PC-3 (cell line): ENCODE measurements at places on chromosomes 1 and 21. TPM values are rescaled to one million over a fixed set of nuclear protein-coding genes. Genes with fewer than 3 reads are reported as not detected.
A peak's percentile ranks its signal among the peaks of the same experiment; 100 is the strongest.

DNA sequence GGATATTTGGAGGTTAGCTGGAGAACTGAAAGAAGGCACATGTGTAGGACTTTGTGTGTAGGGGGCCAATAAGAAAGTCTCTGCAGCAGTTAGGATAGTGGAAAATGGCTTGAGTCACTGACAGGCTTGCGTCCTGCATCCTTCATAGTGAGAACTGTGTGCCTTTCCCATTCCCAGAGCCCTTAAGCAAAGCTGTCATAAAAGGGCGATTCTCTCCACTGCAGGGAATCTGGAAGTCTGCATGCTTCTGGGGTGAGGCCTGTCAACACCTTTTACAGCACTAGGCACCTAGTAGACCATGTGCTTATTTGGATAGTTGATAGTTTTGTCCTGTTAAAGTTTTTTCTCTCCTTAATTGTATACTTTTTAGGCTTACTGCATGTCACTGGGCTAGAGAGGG is 39.4 kb upstream of the MACF1 start:
- DNase-seq = no peak
- H3K36me3 ChIP-seq = no peaks in the 10 kb centered on the region
- no peak overlapping the region for H3K4me3 ChIP-seq
- no peak overlapping the region for H3K27ac ChIP-seq

DNA sequence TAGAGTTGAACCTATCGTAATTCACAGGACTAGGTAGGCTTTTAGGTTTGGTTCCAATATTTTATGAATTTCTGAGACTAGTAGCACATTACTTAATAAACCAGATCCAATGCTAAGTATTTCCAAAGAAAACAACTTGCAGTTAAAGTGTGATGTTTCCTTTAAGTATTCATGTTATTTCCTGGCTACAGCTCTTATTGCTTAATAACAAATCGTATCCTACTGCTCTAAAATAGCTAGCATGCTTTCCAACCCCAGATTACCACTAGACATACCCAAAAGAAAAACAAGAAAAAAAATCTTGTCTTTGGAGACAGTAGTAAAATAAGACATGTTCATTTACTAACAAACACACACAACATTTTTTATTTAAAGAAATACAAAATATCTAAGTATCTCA is 898 bp downstream of the KRTAP27-1 start:
- peaks cover 19% of the 10 kb centered on the region for H3K4me1 ChIP-seq
- peak overlapping the region; percentile 78 for H3K27ac ChIP-seq
- no peaks in the 10 kb centered on the region for H3K36me3 ChIP-seq
- no peak overlapping the region for H3K4me3 ChIP-seq

- H3K36me3 ChIP-seq = 0 out of 2 replicates have a peak, but pooled peaks cover 3% of the 10 kb centered on the region
- peaks cover 22% of the 10 kb centered on the region for H3K4me1 ChIP-seq
- DNase-seq = no peak
Measured at GRCh38 chr1:226649244-226649643, 89.8 kb downstream of the ITPKB start.

- no peak overlapping the region for H3K27ac ChIP-seq
- H3K4me1 ChIP-seq = no peaks in the 10 kb centered on the region
- no peaks in the 10 kb centered on the region for H3K27me3 ChIP-seq
- DNase-seq = no peak
Measured at GRCh38 chr21:35309316-35309715, 260.2 kb upstream of the RUNX1 start.

DNA sequence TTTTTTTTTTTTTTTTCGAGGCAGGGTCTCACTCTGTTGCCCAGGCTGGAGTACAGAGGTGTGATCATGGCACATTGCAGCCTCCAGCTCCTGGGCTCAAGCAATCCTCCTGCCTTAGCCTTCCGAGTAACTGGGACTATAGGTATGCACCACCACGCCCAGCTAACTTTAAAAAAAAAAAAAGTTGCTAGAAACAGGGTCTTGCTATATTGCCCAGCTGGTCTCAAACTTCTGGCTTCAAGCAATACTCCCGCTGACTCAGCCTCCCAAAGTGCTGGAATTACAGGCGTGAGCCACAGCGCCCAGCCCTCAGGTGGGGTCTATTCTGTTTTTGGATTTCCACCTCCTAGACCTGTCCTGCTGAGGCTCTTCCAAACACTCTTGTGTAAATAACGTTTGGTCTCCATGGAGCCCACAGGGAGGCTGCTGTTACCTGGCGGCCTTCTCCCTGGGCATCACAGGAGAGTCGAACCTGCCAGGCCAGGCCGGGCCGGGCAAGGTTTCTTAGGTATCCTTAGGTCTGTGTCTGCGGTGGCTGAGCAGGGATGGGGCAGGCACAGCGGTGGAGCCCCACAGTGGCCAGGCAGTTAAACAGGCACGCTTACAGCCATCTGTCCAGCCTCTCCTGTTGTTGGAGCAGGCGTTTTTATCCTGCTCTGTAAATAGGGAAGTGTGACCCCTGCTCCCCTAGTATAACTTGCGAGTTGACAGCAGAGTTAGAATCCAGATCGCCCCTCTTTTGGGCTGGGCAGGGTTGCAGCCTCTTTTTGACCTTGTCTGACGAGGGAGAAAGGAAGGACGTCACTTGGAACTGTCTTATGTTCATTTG is 18.8 kb downstream of the PLEKHM2 start:
- no peaks in the 10 kb centered on the region for H3K36me3 ChIP-seq
- no peak for DNase-seq
- H3K4me1 ChIP-seq = no peaks in the 10 kb centered on the region
- H3K27me3 ChIP-seq = no peaks in the 10 kb centered on the region

DNA sequence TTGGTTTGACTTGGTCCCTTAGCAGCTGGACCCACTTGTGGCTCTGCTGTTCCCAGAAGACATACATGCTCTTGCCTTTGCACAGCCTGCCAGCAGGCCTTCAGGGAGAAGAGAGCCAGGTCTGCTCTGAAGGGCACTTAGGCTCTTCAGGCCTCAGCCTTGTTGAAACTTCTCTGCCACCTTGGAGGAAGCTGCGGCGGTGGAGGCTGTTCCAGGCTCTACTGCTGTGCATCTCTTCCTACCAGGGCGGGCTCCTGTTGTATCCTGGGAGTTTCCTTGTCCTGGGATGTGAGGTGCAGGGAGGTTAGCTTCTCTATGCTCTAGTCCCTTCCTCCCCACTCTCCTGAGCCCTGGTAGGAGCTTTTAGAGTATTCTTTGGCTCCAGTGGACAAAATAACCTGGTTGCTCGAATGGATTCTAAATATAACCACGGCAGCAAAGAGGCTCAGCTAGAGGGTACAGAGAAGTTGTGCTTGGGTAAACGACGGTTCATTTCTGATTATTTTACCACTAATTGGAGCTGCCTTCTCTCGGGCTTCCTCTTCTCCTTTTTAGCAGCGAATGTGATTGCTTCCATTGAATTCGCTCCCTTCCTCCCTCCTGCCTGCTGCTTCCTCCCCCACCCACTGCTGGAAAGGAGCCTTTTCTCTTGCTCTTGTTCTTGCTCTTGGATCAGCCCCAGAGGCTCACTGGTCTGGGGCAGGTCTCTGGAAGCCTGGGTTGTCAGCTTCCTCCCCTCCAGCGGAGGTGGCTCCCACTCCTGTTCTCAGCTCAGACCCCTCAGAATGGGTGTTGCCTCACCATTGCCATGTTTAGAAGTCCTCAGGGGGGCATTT is 126.6 kb upstream of the CACNA1E start:
- no peaks in the 10 kb centered on the region for H3K4me1 ChIP-seq
- no peaks in the 10 kb centered on the region for H3K36me3 ChIP-seq
- no peak overlapping the region for H3K27ac ChIP-seq

- H3K36me3 ChIP-seq = no peaks in the 10 kb centered on the region
- no peak for DNase-seq
- H3K4me3 ChIP-seq = no peak overlapping the region
- peaks cover 3% of the 10 kb centered on the region for H3K27me3 ChIP-seq
Measured at GRCh38 chr1:30612536-30613065, 110.8 kb downstream of the MATN1 start.

DNA sequence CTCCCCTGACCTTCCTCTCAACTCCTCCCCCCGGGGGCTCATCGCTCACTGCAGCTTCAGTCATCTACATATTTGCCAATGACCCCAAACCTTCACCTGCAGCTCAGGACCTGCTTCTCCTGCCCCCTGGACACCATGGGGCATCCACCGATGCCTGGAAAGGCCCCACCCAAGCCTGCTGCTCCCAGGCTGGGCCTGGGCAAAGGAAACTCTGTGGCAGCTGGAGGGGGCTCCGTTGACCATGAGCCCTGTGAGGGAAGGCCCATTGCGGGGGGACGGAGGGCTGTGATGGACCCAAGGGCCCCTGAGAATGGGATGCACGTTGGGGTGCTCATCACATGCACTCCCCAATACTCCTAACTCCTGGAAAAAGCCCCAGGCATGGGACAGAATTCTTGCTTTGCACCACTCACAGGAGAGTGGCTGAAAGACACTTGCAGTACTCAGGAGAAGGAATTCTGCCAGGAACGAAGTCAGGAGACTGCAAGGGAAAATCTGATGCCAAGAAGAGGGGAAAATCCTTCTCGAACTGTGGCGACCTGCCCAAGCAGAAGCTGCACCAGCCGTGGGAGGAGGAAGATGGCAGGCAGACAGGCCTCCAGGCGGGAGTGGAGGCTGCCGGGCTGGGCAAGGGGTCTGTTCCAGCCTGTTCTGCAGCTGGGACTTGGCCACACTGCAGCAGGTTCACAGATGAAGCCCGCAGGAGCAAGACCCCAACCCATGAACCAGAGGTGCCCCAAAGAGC is 18.4 kb downstream of the MATN1 start:
- no peaks in the 10 kb centered on the region for H3K4me1 ChIP-seq
- no peak overlapping the region for H3K27ac ChIP-seq
- DNase-seq = no peak
- no peak overlapping the region for H3K4me3 ChIP-seq

- no peaks in the 10 kb centered on the region for H3K27me3 ChIP-seq
- no peak overlapping the region for H3K27ac ChIP-seq
- H3K4me3 ChIP-seq = no peak overlapping the region
- DNase-seq = no peak
Measured at GRCh38 chr1:242567596-242567995, 43.1 kb upstream of the PLD5 start.

DNA sequence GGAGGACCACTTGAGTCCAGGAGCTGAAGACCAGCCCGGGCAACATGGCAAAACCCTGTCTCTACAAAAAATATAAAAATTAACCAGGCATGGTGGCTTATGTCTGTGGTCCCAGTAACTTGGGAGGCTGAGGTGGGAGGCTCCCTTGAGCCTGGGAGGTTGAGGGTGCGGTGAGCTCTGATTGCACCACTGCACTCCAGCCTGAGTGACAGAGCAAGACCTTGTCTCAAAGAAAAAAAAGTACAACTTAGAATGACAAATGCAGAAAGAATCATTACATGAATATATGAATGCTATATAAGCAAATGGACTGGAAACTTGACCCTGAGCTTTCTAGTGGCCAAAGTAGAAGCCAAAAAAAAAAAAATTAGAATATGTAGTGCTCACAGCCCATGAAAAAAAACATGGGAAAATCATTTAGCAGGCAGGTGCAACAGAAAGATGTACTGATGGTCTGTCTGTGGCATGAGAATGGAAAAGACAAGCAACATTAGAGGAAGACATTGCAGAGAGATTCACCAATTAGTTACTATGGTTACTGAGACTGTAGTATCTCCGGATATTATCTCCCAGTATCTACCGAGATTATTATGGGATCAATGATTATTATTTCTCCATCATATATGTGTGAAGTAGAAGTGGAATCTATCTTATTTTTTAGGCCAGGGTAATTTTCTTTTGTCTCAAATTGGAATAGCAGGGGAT is 19.2 kb downstream of the ELAPOR1 start:
- H3K4me3 ChIP-seq = no peak overlapping the region
- H3K36me3 ChIP-seq = no peaks in the 10 kb centered on the region
- no peak for DNase-seq

VWA1 gene
- 59.1 and 74.5 TPM in 2 replicates for total RNA-seq

PLEKHA6 gene
- total RNA-seq = 53.8 and 64.3 TPM in 2 replicates

SAMD11 gene
- total RNA-seq = 2.7 and 5.8 TPM in 2 replicates

DRAXIN gene
- 0.07 TPM in 1 of 2 replicates, not detected in the other for total RNA-seq

NBPF4 gene
- 0.07 TPM in 1 of 2 replicates, not detected in the other for total RNA-seq
